ENCODE measurements at places on chromosomes 6 and 20. TPM values are rescaled to one million over a fixed set of nuclear protein-coding genes. Genes with fewer than 3 reads are reported as not detected.

PKHD1 gene
- 0.03 TPM for polyA plus RNA-seq

BPI gene
- polyA plus RNA-seq, result 0.09 TPM

BEND6 gene
- polyA plus RNA-seq, result 0.34 TPM

OPN5 gene
- polyA plus RNA-seq, result not detected

All from sigmoid colon (tissue), 7 donors.